ENCODE measurements at places on chromosomes 4 and X.
A peak's percentile ranks its signal among the peaks of the same experiment; 100 is the strongest.

DNA sequence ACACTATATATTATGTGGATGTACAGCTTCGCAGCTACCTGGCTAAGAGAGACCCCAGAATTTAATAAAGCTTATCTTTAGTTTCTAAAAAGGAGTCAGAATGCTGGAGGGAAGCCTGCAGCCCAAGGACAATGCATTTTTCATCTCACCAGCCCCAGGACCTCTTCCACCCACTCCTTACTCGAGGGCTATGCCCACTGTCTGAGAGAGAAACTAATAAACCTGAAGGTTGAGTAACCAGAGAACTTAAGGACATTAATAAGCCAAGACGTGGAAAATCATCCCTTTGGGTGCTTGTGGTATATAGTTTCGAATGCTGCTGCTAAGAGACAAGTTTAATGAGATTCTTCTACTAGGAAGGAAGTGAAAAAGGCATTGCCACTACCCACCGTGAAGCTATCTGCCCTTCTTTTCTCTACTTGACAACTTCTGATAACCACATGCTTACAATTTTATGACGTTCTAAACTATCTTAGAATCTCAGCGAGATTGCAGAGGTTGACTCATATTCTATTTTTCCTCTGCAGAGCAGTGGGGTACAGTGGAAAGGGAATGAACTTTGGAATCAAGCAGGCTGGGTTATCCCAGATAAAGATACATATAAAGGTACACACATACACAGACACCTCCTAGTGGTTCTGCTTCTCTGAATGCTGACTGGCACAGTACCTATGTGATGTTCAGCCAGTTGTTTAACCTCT, 3.3 kb downstream of the RELL1 start:
- DNase-seq, result no peak

DNA sequence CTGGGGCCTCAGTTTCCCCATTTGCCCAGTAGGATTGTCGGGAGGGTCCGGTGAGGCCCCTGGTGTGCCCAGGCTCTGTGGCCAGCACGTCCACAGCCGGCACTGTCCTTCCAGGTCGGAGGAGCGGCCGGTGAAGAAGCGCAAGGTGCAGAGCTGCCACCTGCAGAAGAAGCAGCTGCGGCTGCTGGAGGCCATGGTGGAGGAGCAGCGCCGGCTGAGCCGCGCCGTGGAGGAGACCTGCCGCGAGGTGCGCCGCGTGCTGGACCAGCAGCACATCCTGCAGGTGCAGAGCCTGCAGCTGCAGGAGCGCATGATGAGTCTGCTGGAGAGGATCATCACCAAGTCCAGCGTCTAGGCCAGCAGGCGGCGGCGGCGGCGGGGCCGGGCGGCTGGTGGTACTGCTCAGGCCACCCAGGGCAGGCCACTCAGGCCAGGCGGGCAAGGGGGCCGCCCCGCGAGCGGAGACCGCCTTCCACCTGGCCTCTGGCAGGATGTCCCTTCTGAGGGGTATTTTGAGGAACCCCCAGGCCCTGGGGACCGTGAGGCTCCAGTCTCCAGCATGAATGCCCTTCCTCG, 6.7 kb downstream of the MSANTD1 start:
- no peak for DNase-seq

- DNase-seq, result no peak
Measured at GRCh38 chrX:68428431-68428830, 4.9 kb downstream of the OPHN1 start.

DNA sequence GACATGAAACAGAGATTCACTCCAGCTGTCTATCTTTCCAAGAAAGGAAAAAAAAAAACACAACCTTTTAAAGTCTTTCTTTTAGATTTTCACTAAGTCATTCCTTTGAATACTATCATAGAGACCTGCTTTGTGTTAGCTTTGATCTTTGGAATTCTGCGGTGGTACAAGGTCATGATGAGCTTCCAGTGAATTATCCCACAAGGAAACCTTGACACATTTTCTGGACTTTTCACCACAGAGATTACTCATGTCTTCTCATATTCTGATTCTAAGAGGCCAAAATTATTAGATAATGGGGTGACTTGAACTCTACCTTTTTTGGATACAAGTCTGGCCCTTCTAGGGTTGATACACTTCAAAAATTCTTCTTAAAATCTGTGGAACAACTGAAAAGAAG, 201.6 kb downstream of the PACRGL start:
- no peak for DNase-seq

- DNase-seq, result no peak
Measured at GRCh38 chr4:28351826-28352225, 1491.2 kb downstream of the STIM2 start.

DNA sequence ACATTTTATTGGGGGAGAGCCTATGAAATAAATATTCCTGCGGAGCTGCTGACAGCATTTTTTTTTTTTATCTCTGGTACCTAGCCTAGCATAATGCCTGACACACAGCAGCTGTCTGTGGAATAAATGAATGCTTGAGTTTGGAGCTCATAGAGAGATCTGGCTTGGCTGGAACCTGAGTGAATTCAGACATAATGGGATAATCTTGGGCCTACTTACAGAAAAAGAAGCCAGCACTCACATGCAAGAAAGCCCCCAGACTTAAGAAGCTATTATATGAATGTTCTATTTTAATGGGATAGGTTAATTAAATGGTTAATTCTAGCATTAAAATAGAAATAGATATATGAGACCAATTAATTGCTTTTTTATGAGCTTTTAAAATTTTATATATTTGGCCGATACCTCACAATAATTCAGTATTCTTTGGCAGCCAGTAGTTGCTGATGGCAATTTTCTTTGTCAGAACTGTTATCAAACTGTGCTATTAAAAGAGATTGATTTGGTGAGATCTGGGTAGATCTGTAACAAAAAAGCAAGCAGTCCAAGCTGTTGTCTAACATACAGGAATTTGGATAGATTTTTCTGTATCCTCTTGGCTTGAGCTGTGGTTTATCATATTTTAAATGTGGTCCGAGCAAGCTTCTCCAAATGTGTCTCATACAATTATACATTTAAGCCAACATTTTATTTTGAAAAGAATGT, 654.2 kb downstream of the PCDH7 start:
- no peak for DNase-seq

GRCh38 chr4:70008771-70009170, 13.0 kb downstream of the STATH start:
- DNase-seq, result no peak

- DNase-seq, result no peak
Measured at GRCh38 chrX:7158468-7158990, 10.6 kb upstream of the PUDP start.

- DNase-seq, result peak; percentile 47
Measured at GRCh38 chrX:123859409-123859845, 426 bp upstream of the XIAP start.

DNA sequence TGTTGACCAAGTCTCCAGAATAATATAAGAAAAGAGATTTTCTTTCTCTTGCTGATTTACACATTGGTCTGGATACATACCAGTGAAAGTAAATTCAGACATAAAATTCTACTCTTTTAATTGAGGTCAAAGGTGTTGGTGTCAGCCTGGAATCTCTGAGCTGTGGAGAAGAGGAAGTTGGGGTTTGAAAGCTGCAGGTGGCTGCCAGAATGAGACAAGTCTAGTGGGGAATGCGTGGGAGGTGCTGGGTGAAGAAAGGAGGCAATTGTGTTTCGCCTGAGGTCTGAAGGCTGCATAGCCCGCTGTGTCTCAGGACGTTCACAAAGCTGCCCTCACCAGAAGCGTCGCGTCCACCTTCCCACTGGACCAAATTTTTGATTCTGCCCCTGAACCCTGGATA, 31.2 kb downstream of the PHEX start:
- no peak for DNase-seq

- DNase-seq, result no peak
Measured at GRCh38 chr4:87092389-87093141, 127.9 kb downstream of the KLHL8 start.

- no peak for DNase-seq
Measured at GRCh38 chr4:101119141-101119540, 228.2 kb downstream of the PPP3CA start.

GRCh38 chr4:114998316-114998715, 115.1 kb downstream of the NDST4 start:
- no peak for DNase-seq

- no peak for DNase-seq
Measured at GRCh38 chr4:78542373-78542772, 9.2 kb upstream of the ANXA3 start.

DNA sequence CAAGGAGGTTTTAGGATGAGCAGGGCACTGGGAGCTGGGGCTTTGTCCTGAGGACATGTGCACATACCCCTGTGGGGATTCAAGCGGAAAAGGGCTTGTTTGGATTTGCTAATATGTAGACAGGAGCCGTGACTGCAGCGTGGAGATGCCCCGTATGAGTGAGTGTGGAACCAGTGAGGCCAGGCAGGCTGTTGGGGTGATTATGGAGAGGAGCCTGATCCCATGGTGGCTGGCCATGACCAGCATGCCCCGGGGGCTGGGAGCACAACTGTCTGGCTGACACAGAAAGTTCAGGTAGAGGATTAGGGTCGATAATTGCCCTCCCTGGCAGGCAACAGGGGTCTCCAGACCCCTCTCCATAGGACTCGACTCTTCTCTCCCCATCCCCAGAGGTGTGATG, 68.8 kb upstream of the STX18 start:
- DNase-seq, result no peak

DNA sequence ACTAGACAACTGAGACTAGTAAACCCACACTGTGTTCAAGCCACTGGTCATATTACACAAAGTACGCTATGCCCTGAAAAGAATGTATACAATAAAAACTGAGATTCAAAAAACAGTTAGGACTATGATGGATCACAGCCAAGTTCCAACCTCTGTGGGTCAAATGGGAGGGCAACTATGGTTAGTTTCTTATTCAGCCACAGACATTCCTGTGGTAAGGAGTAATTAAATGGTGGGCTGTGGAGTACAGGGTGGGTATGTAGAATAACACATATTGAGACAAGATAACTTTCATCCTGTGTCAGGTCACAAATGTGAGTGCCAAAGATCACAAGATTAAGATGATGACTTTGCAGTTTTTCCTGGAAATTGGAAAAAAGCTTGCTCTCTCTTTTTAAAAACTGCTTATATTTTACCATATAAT, 167.2 kb downstream of the NPNT start:
- no peak for DNase-seq

- DNase-seq, result no peak
Measured at GRCh38 chr4:133808151-133808550, 393.4 kb downstream of the PABPC4L start.

- no peak for DNase-seq
Measured at GRCh38 chr4:74435296-74435695, 9.6 kb upstream of the AREG start.

DNA sequence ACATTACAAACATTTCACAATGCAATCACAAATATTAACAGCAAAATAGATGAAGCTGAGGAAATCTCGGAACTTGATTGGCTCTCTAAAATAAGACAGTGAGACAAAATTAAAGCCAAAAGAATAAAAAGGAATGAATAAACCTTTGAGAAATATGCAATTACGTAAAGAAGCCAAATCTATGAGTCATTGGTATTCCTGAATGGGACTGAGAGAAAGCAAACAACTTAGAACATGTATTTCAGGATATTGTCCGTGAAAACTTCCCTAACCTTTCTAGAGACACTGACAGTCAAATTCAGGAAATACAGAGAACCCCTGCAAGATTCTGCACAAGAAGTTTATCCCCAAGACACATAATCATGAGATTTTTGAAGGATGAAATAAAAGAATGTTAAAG, 48.4 kb upstream of the SPANXN2 start:
- no peak for DNase-seq

DNA sequence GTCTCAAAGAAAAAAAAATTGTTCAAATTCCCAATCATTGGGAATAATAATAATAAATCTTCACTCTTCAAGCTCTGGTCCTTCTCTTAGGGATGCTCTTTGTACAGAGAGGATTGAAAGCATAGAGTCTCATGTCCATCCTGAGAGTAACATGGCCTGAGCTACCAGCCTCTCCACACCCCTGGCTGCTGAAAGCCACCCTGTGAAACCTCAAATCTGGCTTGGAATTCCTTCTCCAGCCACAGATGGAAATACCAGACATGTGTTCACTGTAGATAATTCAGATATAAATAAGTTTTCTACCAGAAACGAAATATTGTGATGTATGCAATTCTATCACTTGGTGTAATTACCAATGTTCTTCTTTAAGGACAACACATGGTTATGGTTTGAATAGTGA, 140.6 kb downstream of the ARSF start:
- DNase-seq, result no peak

DNA sequence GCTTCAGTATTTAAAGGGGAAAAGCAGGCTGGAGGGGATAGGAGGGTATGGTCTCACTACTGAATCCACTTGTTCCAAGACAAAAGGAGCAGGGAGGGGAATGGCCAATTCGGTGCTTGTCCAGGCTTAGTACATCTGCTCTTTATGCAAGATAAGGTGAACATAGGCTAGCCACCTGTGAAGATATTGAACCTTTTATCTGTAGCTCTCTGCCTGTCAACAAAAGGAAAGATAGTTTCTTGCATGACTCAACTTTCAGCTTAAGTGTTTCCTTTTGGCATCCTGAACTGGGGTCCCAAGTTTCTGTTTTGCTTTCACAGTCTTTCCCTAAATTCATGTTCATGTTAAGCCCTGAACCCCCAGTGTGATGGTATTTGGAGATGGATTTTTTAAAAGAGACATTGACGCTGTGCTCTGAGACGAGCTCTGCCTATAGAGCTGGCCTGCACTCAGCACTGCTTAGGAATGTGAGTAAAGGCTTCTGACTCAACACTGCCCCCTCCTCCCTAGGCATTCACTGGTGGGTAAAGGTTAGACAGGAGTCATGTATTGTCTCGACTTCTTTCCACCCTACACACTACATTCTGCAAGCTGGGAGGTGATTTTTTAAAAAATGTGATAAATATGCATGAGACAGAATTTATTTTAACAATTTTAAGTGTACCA, 28.2 kb downstream of the FAM149A start:
- no peak for DNase-seq

DNA sequence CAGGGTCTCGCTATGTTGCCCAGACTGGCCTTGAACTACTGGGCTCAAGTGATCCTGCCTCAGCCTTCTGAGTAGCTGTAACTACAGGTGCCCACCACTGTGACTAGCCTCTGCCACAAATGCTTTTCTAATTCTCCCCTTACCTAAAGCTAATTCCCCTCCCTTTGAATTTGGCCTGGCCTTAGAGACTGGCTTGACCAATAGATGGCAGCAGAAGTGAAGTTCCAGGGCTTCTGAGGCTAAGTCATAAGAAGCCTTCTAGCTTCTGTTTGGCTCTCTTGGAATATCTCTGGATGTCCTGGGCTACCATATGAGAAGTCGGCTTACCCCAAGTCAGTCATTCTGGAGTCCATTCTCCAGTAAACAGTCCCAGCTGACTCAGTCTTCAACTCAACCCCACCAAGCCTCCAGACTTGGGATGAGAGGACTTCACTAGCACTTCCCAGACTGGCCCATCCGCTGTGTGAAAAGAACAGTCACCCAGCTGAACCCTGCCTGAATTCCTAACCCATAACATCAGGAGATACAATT, 61.0 kb downstream of the HPRT1 start:
- no peak for DNase-seq

DNA sequence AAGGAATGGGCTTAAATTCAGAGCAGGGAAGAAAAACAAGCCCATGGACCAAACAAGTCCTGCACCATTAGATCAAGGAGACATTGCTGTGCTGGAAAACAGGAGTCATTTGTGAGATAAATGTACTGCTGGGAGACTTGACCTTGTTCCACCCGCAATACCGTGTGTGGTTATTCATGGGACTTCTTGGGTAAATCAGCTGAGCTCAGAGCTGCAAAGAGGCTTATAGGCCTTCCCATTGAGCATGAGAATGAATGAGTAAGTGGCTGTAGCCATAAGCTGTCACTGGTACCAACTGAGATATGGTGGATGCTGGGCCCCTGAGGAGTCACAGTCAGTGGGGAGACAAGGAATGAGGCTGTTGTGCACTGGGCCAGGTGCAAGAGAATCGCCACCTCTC, 2.3 kb upstream of the CYTL1 start:
- DNase-seq, result no peak

- no peak for DNase-seq
Measured at GRCh38 chrX:132488180-132488705, 595 bp downstream of the MBNL3 start.
